ENCODE measurements at places on chromosomes 7 and 10.

DNA sequence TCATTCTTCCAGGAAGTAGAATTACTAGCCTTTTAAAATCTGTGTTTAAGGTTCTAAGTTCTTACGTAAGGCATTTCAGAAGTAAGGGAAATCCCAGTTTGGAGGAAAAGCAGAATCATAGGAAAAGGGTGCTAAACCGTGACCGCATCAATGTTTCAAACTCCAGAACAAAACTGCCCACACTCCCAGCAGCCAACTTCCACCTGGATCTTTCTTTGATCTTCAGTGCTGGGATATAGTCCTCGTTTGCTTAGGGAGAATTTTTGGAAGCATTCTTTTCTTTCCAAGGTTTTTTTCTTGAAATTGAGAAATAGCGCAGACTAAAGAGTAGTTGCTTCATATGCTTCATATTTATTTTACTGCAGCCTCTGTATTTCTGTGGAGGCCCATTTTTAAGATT is 8.9 kb downstream of the PROSER2 start:
- DNase-seq: no peak

GRCh38 chr7:23065974-23066373 is 39.6 kb upstream of the KLHL7 start:
- DNase-seq: no peak

DNA sequence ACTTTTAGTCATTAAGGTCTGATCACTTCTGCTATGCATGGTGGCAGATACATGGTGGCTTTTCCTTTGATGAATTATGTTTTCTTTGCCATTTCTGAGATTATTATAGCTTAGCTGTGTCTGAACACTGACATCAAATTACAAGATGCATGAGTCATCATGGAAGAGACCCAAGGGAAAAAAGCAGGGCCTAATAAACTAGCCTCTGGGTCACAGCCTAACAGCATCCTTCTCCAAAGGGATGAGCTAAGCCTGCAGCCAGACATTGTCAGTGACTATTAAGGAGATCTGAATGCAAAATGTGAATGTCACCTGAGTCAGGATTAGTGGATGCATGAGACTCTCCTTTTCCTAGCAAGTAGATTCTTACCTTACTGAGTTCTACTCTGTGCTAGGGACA is 19.1 kb upstream of the OGDHL start:
- no peak for DNase-seq

DNA sequence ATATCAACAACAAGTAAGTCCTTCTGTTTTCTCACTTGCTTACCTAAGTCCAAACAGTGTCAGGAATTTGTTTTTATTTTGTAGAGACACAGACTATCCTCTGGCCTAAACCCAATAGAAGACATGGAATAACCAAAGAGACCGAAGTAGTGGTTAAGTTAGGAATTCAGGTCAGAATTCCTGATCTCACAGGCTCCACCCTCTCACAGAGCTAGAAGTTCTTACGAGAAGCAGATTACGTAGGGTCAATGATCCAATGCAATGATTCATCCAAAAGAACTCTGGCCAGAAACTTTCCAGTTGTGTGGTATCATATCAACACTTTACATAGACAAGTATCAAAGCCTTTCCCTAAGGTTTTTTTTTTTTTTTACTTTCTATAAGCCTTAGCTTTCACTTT is 73.8 kb downstream of the IQUB start:
- no peak for DNase-seq

DNA sequence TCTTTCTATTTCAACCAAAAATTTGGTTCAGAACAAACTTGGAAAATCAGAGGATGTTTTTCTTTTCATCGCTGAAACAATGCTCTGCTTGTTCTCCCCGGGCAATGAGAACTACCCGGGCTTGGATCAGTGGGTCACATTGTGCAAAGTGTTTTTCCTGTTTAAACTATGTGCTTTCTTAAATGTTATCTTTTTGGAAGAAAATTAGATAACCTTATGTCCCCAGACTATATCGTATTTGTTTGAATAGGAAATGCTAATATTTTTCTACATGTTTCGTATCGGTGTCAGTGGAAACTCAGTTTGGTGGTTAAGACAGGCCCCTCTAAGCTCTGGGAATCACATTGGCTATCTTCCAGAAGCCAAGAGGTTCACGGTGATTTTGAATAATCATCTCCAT is 319.5 kb upstream of the NFE2L3 start:
- no peak for DNase-seq

DNA sequence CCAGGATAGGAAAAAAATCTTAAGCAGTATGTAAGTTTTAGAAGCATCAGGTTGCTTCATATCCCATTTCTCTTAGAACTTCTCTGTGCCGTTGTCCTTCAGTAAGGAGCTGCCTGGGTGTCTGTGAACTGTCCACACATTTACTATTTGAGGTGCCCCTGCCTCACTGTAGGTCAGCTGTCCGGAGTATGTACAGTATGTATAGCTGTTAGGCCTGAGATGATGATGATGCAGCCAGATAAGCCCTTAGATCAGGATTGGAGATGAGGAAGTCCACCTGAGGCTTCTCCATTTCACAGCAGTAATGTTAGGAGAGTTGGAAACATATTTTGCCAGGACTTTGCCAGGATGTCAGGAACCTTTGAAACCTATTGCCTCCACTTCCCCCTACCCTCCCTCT is 7.7 kb downstream of the NDUFB2 start:
- DNase-seq: no peak

DNA sequence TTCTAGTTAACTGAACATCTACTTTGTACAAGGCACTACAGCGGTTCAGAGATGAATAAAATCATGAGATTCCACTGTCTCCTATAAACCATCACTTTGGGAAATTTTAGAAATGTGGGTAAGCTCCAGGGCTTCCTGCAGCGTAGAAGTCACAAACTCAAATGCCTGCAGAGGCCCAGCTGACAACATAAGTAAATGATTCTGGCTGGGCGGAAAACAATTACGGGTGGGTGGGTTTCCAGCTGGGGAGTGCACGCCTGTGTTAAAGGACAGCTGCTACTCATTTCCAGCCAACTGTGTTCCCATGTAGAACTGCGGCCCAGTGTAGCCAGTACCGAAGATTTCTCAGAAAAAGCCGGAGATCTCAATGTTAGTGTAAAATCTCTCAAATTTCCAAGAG is 69.5 kb upstream of the ATRNL1 start:
- DNase-seq: no peak

- DNase-seq: no peak
Measured at GRCh38 chr7:205115-206010, 13.0 kb downstream of the FAM20C start.

DNA sequence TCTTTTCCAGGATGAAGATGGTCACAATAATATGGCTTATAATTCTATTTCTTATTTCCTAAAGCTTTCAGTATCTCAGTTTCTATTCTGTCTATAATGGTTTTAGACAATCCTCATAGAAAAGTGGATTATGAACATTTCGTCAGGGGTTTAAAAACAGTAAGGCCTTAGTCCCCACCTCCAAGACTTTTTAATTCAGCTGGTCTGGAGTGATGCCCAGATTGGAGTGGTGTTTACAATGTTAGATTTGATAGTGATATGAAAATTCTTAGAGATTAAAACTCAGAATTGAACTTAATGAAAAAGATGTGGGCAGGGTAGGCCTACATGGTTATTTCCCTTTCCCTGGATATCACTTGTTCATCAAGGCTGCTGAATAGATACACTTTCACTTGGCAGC is 1238.3 kb downstream of the SORCS3 start:
- no peak for DNase-seq

- DNase-seq: no peak
Measured at GRCh38 chr7:77413128-77413527, 3.0 kb downstream of the GSAP start.

DNA sequence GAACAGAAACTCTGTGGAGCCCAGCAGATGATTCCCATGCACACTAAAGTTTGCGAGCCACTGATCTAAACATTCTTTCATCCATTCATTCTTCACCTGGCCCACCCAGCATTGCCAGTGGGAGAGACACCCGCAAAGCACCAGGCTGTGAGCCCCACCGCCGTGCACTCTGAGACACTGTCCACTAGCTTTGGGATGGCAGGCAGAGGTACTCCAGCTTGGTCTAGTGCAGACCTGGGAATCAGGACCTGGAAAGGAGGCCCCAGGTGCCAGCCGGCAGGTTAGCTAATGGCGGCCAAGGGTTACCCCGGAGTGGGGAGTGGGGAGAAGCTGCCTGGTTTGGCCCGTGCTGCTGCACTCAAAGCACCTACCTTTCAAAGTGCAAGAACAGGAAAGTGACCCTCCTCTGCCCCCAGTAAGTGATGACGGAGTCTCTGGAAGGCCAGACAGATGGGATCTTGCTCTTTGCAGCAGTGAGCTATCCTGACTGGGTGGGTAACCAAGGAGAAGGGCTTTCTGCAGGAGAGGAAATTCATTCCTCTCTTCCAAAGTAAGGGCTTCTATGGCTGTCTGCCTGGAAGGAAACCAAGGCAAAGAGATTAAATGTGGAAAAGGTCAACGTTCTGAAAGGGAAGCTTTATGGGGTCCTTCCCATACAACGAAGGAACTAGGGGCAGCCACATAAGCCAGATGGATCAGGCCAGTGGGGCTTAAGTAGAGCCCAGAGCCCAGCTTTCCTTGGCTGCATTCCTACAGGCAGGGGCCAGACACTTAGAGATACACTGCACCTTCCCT is 74.2 kb upstream of the LRRC4 start:
- DNase-seq: no peak

DNA sequence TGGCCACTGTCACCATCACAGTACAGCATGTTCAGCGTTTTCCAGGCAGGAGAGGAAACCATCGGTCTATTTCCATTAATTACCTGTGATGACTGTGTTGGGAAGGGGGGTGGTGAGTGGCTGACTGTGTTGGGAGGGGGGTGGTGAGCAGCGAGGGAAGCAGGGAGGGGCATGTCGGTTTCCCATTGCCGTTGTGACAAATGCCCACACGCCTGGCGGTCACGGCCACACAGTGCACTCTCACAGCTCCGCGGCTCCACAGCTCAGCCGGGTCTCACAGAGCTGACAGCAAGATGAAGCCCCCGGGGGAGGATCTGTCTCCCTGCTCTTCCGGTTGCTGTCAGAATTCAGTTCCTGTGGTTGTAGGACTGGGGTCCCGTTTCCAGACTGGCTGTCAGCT is 39.0 kb downstream of the AP5Z1 start:
- DNase-seq: no peak

DNA sequence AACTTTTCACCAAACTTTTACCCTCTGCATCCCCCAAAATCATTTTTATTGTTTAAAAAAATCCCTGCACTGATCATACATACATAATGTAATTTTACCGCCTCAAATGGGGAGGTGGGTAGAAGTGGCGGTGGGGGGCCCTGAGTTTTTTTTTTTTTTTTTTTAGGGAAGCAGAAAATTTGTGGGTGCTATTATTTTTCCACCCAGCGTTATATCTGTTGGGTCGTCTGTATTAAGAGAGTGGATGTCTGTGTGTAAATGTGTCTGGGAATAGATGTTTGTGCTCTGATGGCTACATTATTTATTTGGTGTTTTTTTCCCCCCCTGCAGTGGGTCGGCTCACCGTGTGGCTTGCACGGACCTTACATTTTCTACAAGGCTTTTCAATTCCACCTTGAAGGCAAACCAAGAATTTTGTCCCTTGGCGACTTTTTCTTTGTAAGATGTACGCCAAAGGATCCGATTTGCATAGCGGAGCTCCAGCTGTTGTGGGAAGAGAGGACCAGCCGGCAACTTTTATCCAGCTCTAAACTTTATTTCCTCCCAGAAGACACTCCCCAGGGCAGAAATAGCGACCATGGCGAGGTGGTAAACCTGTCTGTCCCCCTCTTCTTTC is 438 bp downstream of the ARID5B start:
- no peak for DNase-seq

DNA sequence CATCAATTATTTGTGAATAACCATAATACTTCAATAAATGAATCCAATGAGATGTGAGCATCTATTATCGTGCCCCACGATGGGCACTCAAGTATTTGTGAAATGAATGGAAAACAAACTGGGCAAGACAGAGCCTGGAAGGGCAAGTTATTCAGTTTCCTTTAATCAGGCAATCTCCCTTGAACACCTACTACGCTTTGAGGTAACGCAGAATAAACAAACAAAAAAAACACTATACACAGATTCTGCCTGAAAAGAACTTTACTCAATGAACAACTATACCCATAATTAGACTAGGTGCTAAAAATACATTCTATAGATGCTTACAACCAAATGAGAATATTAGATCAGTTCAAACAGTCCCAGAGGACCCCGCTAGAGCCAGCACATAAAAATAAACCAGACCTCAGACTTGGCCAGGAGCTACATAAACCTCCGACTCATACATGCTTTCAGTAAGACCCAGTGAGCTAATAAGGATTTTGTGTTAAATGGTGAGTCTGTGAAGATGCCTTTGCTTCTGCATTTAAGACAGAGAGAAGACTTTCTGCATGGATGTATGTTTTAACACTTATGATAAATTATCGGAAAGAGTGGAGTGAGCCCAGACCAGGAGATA is 121.3 kb downstream of the MPP7 start:
- DNase-seq: no peak

GRCh38 chr10:60757420-60757895 is 20.8 kb upstream of the CDK1 start:
- DNase-seq: no peak

DNA sequence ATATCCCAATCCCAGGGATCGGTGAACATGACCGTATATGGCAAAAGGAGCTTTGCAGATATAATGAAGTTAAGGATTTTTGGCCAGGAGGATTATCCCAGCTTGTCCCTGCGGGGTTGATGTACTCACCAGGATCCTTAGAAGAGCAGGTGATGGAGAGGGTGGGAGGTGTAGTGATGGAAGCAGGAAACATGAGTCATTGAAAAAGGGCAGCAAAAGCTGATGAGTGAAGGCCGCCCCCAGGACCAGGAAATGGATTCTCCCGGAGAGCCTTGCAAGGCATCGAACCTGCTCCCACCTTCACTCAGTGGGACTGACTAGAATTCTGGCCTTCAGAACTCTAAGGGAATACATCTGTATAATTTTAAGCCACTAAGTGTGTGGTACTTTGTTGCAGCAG is 5.2 kb upstream of the NUPR2 start:
- DNase-seq: no peak

DNA sequence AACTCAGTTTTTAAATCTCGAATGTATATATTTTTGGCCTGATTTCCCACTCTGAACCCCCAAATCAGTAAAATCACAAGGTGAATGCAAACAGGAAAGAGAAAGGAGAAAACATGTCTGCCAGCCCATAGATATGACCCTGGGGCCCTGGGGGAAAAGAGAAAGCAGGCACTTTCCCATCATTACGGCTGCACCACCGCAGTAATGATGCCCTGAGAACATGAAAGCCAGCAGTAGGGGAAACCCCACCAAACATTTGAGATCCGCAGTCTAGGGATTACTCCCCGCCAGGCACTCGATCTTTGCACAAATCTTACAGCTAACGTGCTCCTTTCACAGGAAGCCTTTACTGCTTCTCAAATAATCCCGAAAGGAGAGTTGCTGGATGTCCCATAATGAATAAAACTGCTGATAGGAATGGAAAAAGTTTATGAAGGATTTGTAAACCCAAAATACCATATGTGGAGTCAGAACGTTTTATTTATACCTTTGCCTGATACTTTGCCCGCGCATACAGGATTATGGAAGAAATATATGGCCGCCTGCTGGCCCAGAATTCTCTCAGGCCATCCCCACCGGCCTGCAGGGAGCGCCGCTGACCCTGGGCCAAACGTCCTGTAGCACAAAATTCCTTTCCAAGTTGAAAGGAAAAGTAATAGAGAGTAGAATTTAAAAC is 180.0 kb upstream of the INHBA start:
- DNase-seq: no peak

- DNase-seq: no peak
Measured at GRCh38 chr7:98399462-98399861, 1.4 kb downstream of the BAIAP2L1 start.

GRCh38 chr7:155189590-155189989 is 108.1 kb upstream of the INSIG1 start:
- no peak for DNase-seq

GRCh38 chr10:31033147-31033546 is 1.5 kb upstream of the ZNF438 start:
- DNase-seq: no peak

GRCh38 chr7:140506788-140507464 is 27.6 kb upstream of the MKRN1 start:
- DNase-seq: peak; percentile 87
